HL-60 (cell line): ENCODE measurements at places on chromosomes 1 and 21.

GRCh38 chr21:45169682-45170081, 95.3 kb downstream of the ADARB1 start:
- no peak for DNase-seq

- DNase-seq: no peak
Observed at GRCh38 chr1:203152158-203153034, 23.2 kb downstream of the MYBPH start.

- no peak for DNase-seq
Observed at GRCh38 chr1:46466477-46467182, 23.0 kb upstream of the DMBX1 start.

- DNase-seq: no peak
Observed at GRCh38 chr1:85611856-85612255, 31.3 kb downstream of the CCN1 start.

- no peak for DNase-seq
Observed at GRCh38 chr1:67723620-67724019, 38.6 kb downstream of the GADD45A start.

DNA sequence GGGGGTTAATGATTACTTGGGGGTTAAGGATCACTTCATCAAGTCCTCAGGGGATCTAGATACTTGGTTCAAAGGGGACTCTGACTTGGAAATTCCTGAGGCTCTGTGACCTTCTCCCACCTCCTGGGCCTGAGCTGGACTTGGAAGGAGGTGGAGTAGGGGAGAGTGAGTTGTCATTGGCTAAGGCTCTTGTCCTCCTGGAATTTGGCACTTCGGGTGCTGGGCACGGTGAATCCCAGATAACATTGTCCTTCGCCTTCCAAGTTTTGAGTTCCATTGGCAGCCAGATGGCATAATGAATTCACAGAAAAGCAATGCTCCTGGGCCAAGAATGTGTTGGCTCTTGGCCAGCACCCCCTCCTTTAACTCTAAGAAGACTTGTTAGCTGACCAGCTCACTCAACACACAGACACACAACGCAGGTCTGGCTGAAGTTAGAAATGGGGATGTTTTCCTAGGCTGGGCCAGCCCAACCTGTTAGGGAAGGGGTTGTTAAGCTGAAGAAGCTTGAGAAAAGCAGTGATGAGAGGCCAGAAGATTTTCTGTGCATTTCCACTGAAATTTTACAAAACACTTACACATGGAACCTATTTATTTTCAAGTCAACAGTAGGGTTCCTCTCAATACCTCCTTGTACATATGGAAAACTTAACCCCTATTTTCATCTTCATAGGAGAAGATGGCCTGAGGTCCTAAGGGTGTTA, 29.7 kb downstream of the SLC26A9 start:
- DNase-seq: no peak
